ENCODE measurements at places on chromosomes 2 and 18.
A peak's percentile ranks its signal among the peaks of the same experiment; 100 is the strongest.

- no peak for DNase-seq
Measured at GRCh38 chr2:195021711-195022507, 635.1 kb upstream of the SLC39A10 start.

DNA sequence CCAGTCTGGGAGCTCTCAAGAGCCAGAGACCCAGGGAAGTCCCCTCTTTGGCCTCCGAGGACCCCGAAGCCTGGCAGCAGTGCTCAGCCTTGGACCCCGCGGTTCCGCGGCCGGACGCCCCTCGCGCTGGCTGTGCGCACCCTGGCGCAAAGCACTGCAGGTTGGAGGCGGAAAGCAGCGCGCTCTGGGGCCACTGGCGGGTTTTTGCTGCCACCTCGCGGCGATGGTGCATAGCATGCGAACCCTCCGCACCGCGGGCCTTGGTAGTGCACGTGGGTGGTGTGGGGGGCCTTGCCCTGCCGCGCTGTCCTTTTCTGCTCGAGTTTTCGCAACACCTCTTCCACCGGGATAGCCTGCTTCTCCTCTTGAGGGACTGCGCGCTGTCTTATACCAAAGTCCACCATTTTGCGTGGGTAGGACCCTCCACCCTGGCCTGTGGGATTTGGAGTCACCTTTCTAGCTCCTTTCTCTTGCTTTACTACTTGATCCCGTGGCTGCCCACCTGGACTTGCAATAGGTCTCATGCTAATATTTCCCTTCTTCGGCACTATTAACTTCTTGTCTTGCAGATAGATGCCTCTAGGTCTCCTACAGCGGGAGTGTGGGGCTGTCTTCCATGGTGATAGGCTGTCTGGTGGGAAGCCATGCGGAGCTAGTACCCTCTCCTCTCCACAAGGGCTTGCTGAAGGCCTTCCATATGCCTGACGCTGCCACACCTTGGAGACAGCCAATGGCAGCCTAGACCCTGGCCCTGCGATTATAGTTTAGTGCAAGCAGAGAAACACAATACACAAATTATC lies 14.3 kb downstream of the SIX3 start:
- DNase-seq: peak; percentile 61

DNA sequence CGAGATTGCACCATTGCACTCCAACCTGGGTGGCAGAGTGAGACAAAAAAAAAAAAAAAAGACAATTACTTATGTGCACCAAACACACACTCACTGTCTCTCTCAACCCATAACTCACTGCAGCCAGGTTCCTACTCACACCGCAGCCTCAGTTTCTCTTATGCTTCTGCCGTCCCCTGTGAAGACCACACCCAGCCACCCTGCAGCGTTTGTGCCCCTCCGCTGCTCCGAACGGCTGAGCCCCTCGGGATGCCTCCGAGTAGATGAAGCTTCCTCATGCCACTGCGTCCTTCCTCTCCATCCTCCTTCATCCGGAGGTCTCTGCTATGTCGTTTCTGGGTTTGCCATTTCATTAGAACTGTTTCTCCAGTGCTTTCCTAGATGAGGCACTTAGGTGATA lies 160.1 kb downstream of the TWIST2 start:
- DNase-seq: no peak

- no peak for DNase-seq
Measured at GRCh38 chr18:76487070-76487469, 8.0 kb downstream of the ZNF516 start.

DNA sequence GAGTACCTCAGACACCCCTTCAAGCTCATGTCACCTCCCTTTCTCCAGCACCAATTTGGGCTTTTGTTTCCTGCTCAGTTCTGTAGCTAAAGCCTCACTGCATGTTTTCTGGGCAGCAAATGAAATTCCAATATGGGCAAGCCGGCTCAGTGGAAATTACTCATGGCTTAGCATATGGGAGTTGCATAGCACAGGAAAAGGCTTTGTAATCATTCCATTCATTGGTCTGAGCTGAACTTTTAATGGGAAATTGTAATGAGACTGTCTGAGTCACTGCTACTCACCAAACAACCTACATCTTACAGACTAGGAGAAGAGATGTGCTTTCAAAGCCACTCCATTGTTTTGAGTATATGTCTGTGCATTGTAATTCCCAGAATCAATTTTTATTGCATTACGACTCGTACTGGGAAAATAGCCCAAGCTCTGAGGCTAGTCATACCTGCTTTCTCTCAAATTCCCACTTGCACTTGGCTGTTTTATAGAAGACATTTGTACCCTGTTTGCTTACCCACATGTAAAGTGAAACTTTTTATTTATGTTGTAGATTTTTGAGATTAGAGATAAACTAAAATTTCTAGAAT lies 139.5 kb upstream of the LRATD1 start:
- no peak for DNase-seq

DNA sequence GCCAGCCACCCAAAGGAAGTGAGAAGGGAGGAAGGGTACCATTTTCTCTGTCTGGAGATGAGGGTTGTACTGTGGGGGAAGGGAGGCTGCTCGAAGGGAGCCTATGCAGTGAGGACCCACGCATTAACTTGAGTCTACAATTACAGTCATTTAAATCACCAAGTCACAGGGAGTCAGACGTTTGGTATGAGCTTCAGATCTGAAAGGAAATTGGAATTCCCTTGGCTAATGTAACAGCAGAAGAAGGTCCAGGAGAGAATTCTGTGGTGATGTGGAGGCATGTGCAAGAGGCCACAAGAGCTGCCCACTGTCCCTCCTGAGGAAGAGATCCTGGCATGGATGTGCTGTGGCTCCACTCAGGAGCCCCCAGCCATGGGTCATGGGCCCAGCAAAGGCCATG lies 22.5 kb downstream of the DAPL1 start:
- DNase-seq: no peak

- no peak for DNase-seq
Measured at GRCh38 chr2:143071185-143071876, 57.9 kb upstream of the ARHGAP15 start.

- no peak for DNase-seq
Measured at GRCh38 chr18:12121175-12122042, 27.8 kb downstream of the ANKRD62 start.

- no peak for DNase-seq
Measured at GRCh38 chr2:133791191-133791590, 222.9 kb upstream of the NCKAP5 start.

DNA sequence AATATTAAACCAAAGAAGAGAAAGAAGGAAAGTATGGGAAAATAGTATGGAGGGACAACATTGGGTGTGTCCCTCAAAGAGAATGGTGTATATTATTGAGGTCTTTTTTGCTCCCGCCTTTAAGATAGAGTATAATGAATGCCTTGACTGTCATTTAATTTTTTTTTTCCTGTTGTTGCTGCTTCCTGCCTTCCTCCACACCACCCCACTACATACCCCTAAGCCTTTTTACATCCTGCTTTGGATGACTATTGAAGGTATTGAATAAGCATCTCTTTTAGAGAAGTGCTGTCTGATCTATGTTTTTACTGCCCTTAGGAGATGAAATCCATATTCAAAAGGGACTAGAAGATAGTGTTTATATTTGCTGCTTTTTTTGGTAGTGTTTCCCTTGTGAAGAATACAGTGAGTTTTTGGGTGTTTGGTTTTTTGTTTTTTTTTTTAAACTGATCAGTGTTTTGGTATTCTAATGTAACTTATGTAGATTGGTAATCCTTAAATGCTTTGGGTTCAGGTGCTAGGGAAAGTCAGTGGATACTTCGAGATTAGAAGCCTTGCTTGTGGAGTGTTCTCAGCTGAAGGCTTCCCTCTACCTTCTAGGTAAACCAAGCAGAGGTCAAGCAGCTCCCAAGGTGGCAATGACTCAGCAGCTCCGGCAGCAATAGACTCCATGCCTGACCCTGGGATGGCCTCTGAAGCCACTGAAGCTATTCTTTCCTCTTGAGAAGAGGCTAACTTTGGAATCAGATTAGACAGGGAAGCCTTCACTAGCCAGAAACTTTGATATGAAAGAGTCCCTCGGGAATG lies 5.0 kb downstream of the FZD7 start:
- DNase-seq: no peak

GRCh38 chr2:159617100-159617499 lies 752 bp upstream of the BAZ2B start:
- DNase-seq: no peak

GRCh38 chr2:172092716-172093415 lies 7.6 kb downstream of the DLX1 start:
- DNase-seq: no peak

DNA sequence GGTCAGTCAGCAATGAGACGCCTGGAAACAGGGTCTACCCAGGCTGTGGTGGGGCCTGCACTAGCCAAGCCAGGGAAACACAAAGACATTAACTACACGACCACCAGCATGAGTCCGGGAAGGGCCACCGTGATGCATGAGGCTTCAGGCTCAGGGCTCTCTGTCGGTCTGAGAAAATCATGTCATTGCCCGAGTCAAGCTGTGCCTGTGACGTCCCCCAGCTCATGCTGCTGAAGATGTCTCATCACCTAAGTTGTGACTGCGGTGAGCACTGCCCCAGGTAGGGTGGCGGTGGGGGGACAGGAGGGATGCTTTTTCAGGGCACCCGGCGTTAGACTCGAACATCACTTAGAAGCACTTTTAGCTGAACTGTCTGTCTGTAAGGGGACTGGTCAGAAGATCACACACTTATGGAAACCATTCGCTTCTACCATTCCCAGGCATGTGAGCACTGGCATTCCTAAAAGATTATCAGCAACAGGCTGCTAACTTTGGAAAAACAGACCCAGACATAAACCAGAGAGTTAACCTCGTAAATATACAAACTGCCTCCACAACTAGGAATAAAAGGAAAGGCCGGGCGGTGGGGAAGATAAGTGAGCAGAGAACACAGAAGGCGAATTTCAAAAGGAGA lies 234.5 kb downstream of the HDAC4 start:
- no peak for DNase-seq

- DNase-seq: no peak
Measured at GRCh38 chr18:58887613-58887963, 22.9 kb downstream of the ZNF532 start.

DNA sequence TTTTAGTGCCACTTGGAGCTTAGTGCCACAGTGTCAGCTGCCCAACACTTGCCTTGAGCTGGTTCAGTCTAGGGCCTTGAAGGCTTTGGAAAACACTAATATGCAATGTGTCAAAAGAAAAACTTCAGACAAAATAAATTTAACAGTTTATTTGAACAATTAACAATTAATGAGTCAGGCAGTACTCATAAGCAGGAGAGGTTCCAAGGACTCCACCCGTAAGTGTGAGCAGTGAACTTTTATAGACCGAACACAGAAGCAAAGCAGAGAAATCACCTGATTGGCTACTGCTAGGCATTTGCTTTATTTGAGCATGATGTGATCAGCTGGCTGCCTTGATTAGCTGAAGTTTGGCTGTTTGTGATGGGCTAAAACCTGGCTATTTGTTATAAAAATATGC lies 49.5 kb upstream of the TBC1D8 start:
- no peak for DNase-seq

DNA sequence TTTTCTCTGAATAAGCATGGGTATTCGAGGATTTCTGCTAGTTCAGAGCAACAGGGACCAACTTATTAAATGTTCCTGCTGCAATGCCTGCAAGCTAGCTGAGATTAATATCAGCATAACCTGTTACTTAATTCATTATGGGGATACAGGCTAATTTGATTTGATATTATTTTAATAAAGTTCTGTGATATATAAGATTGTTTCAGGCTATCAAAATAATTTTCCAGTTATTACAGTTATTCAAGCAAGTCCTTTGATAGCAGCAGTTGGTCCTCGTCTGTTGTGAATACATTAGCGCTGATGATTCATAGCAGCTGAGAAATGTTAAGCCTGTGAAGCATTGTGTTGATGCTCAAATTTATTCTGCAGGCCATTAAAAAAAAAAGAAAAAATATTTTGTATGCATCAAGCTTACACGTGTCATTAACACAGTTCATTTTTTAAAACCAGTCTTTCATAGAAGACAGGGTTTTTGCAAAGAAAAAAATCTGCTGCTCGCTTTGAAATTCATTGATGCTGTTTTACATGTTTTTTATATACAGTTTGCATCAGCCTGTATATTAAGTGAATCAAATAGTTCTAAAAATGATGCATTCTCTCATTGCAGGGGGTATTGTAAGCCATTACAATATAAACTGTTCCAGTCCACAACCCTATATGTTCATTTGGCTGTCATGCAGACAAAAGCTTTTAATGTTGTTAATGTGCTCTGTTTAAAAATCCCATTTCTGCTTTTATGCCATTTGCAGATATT lies 482.5 kb downstream of the BCL11A start:
- no peak for DNase-seq

DNA sequence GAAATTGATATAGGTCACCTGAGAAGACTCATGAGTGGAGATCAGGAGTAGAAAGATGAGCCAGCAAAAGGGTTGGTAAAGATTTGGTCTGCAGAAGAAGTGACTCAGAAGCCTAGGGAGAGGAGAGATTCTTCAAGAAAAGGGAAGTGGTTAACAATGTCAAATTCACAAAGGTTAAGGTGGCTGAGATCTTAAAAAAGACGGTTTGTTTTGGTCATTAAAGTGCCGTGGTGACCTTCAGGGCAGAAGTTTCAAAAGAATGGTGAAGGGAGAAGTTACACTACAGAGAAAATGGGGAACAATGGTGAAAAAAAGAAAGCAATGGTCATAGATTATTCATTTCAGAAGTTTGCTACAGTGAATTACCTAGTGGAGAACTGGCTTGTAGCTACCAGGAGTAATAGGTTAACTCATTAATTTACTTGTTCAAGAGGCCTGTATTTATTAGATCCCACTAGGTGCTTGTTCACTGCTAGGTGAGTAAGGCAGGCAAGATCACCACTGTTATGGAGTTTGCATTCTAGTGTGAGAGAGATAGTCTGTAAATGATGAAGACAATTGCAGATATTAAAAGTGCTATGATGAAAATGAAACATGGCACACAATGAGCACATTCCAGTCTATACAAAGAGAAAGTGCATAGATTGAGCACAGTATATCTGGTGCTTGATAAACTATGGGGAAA lies 43.0 kb downstream of the FBXO48 start:
- no peak for DNase-seq

GRCh38 chr2:217360781-217361482 lies 501.1 kb upstream of the TNP1 start:
- no peak for DNase-seq

- no peak for DNase-seq
Measured at GRCh38 chr2:130765464-130765863, 10.1 kb downstream of the AMER3 start.

GRCh38 chr2:64276417-64277095 lies 132.3 kb upstream of the PELI1 start:
- no peak for DNase-seq

DNA sequence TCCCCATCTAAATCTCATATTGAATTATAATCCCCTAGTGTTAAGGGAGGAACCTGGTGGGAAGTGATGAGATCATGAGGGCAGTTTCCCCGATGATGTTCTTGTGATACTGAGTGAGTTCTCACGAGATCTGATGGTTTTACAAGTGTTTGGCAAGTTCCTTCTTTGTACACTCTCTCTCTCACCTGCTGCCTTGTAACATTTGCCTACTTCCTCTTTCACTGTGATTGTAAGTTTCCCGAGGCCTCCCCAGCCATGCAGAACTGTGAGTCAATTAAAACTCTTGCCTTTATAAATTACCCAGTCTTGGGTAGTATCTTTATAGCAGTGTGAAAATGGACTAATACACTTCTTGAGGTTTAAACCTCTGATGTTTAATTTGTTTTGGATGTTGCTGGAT lies 177.5 kb downstream of the CD8B2 start:
- DNase-seq: no peak

All from stimulated activated CD4-positive, alpha-beta T cell treated with anti-CD3 and anti-CD28 coated beads, Interleukin-1b, Interleukin-23, amount 100 ng/mL, for 4 hours (primary cell).